NCI-H2171 treated with DMSO at 0.1 percent for 48 hours (cell line): ENCODE measurements at places on chromosomes 4 and X.

GRCh38 chr4:43223820-43224219, 331.3 kb downstream of the GRXCR1 start:
- DNase-seq, result no peak

GRCh38 chr4:4856071-4857000, 3.1 kb upstream of the MSX1 start:
- peak; percentile 47 for DNase-seq

GRCh38 chrX:22220941-22221340, 51.8 kb upstream of the CBLL2 start:
- DNase-seq, result no peak

DNA sequence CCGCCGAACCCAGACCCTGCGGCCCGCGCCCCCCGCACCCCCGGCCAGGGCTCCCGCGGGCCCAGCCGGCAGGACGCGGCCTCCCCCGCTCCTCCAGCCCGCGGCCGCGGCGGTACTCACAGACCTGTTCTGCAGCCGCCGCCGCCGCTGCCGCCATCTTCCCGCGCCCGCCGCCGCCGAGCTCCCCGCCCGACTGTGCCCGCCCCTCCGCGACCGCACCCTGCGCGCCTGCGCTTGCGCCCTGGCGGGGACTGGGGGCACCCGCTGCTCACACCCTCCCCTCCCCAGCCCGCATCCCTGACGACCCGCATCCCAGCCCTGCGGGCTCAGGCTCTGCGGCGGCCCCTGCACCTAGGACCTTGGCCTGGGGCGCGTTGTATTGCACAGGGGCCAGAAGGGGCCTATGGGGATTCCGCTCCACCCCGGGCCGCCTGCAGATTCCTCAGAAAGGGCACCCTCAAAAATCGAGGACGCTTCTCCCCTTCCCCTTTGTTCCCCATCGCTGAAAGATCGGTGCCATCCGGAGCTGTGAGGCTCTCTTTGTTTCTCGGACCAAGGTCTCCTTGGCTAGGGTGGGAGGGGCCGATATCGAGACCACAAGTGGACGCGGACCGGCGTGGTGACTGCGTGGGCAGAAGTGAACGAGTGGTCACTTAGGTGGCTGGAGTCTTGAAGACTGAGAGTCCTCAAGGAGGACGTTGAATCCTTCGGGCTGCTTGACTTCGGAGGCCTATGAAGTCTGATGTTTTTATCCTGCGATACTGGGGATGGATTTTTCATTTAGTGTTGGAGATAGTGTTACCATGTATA, at the start of gene SGCB:
TSS of gene SGCB (minus strand) at position 197 of the 810 bp plus-strand sequence. CDS start at position 157, 40 bp downstream.
- peak; percentile 45 for DNase-seq

DNA sequence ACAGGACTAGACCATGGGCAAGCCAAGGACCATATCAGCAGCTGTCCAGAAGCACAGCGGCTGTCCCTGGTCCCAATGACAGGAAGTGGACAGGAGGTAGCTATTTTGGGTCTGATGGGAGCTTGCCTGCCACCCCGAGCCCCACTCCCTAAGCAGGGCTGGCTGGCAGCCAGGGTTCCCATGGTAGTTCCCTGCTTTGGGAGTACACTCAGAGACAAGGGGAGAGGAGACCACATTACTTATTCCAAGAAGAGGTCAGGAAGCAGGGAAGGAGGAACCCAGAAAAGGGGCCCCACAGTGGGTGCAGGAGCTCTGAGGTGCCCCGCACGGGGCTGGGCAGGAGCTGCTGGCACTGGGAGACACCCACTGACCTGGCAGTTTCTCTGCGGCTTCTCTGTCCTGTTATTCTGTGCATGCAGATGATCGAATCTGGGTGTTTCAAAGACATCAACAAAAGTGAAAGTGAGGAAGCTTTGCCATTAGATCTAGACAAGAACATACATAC, 36.3 kb downstream of the HTT-AS start:
- DNase-seq, result no peak

DNA sequence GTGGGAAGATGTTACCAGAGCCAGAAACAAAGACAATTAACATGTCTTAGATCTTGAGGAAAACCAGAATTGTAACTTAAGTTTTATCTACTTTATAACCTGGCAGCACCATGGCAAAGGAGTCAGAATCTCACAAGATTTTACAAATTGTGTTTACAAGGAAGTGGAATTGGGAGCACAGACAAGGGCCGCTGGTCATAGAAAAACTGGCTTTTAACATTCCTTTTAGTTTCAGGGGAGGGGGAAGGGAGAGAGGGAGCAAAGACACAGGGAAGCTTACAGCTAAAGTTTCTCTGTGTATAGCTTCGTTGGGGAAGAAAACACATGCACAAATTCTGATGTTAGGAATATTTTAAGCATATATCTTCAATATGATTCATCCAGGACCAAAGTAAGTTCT, 10.3 kb upstream of the UGT2B11 start:
- no peak for DNase-seq

GRCh38 chr4:140715119-140715518, 41.1 kb downstream of the TBC1D9 start:
- no peak for DNase-seq

DNA sequence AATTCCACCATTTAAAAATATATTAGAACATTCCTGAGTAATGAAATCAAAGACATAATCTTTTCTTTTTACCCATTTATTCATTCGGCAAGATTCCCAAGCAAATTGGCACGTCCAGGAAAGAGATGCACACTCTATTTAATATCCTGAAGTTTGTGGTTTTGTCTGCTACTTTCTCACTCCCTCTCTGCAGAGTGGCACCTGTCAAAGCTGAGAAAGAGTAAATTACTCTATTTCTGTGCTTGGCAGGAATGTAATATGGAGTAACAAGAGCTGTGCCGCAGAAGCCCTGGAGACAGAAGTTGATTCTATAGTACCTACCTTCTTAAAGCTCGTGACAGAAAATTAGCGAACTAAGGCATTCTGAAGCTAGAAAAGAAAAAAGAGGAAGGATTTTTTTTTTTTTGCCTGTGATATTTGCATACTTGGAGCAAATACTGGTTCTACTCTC, 5.5 kb downstream of the GSTCD start:
- no peak for DNase-seq

GRCh38 chr4:18858229-18858922, 836.8 kb upstream of the LCORL start:
- DNase-seq, result no peak

- no peak for DNase-seq
Measured at GRCh38 chr4:169362607-169363006, 91.9 kb upstream of the SH3RF1 start.

- DNase-seq, result no peak
Measured at GRCh38 chrX:39652336-39652735, 445.4 kb downstream of the BCOR start.

GRCh38 chr4:139633661-139634060, 32.0 kb upstream of the MGST2 start:
- peak; percentile 3 for DNase-seq

GRCh38 chr4:153591441-153591840, 92.6 kb upstream of the TLR2 start:
- no peak for DNase-seq

GRCh38 chr4:119212234-119212963, at the start of gene USP53:
Gene USP53 (plus strand): TSS chr4:119212713. CDS start chr4:119239760, 27,047 bp downstream.
- peak; percentile 89 for DNase-seq

DNA sequence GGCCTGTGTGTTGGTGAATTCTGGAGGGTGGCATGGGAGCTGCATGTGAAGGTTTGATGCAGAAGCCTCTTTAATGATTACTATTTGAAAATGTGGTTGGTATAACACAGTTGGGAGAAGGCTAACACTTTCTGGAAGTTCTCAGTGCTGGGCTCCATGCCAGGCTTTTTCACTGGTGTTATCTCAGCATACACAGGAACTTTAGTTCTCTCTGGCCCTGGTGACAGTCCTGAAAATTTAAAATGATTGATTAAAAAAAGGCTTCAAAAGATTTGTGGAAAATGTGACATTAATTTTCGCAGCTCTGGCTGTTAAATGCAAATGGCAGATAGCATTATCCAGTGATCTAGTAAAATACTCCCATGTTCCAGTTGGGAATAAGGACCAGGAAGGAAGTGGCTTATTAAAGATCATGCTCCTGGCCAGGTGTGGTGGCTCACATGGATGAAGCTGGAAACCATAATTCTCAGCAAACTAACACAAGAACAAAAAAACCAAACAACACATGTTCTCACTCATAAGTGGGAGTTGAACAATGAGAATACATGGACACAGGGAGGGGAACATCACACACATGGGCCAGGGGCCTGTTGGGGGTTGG, 36.6 kb downstream of the DIPK2B start:
- DNase-seq, result no peak

GRCh38 chr4:96525898-96526297, 686.0 kb downstream of the PDHA2 start:
- no peak for DNase-seq

GRCh38 chrX:101619364-101619763, 1.6 kb upstream of the ARMCX6 start:
- DNase-seq, result peak; percentile 80

GRCh38 chrX:7637066-7637465, 205.9 kb upstream of the VCX start:
- no peak for DNase-seq

DNA sequence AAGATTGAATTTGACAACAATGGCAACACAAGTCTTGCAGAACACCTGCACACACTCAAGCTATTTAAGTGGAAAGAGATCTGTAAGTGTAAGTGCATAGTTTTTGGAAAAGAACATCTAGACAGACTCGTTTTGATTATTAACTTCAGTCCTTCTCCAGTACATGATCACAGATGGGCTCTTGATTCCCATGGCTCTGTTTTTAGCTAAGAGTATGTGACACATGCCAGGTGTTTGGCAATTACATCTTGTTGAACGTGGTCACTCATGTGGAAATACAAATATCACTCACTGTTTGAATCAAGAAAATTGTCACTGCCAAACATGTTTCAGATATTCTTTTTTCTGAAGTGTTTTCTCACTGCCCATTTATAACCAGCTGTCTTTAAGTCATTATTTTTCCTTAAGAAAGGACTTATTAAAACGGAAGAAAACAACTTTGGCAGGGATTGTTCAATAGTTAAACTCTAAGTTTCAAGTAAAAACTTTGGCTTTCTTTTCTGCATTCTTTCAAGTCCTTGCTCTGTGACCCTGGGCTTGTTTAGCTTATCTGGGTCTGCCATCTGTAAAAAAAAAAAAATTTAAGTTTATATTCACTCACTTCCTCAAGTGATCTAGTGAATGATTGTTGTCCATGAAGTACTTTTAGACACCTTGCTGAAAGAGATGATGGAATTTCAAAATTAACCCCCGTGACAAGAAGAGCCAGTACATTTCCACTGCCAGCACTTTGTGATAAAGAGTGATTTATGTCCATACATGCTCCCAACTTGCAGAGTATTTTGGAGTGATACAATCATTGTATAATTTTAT, 125.4 kb downstream of the ATXN3L start:
- DNase-seq, result peak; percentile 92

DNA sequence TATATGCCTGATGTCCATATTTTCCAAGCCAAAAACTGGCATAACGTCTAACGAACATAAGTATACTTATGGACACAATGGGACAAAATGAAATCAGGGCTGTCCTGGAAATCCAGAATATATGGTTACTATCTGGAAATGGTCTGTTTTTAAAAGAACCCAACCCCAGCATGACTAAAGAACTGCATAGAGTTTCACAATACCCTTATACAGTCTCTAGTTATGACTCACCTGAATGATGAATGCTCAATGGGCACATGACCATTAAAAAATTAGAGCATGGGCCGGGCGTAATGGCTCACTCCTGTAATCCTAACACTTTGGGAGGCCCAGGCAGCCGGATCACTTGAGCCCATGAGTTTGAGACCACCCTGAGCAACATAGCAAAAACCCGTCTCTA, 31.8 kb downstream of the AMMECR1 start:
- no peak for DNase-seq

GRCh38 chr4:167943872-167944505, 148.3 kb upstream of the ANXA10 start:
- no peak for DNase-seq

DNA sequence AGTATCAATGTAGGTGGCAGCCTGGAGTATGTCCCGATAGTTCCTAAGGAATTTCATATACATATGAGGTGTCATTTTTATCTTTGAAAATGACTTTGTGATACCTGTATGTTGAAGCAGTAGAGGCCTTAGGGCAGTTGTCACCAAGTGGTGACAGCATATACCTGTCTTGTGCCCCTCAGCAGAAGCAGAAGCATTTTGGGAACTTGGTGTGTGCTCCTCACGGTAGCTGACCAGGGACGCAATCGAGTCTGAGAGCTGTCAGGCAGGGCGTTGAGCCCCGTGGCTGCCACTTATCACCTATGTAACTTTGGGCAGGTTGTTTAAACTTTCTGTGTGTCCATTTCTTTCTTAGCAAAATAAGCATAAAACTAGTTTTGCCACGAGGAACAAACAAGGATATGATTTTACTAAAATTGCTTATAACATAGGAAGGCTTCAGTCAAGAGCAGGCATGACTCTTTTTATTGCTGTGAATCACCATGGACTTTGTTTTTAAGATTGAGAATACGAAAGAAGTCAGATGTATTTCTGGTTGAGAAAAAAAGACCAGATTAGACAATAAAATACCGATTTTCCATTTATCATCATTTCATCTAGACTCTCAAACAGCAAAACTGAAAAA, 161.5 kb downstream of the CPE start:
- DNase-seq, result no peak

GRCh38 chr4:64613046-64613445, 203.8 kb upstream of the TECRL start:
- DNase-seq, result no peak

GRCh38 chr4:169200361-169201030, 70.3 kb downstream of the SH3RF1 start:
- DNase-seq, result no peak

GRCh38 chrX:51420610-51421009, 75.8 kb downstream of the NUDT11 start:
- DNase-seq, result peak; percentile 26

DNA sequence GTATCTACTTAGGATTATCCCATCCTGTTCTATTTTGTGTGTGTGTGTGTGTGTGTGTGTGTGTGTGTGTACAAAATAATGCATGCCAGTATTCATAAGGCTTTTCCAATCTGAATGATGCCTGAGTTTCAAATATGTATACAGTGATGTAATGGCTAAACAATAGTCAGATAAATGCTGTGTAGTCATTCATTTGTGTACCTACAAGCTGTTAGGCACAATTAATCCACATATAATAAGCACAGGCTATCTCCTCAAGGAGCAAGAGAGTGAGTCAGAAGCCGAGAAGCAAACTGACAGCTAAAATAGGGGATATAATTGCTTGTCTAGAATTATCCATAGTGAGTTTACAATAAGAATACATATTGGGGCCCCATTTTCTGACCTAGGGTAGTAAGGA, 15.7 kb downstream of the DMD start:
- DNase-seq, result no peak

DNA sequence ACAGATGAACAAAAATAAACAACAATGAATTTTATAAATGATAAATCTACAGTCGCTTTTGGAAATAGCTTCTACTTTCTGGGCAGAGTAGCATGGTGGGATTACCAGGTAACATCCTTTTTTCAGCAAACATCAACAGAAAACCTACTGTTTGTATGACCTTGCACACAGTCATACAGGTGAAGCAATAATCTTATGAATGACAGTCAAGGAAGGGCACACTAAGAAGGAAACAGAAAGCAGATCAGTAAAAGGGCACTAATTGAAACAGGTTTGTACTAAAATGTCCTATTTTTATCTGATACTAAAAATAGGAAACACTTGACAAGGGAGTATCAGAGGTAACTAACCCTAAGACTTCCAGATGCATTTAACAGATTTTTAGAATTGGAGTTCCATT, 108.9 kb downstream of the DLG3 start:
- DNase-seq, result no peak
